Melanocyte of skin (primary cell): ENCODE measurements at places on chromosomes 5 and 9. TPM values are rescaled to one million over a fixed set of nuclear protein-coding genes. Genes with fewer than 3 reads are reported as not detected.

The BTNL3 gene
- not detected in 2 replicates for total RNA-seq

The SLC25A48 gene
- total RNA-seq = 0.67 TPM in 1 of 2 replicates, not detected in the other

The TRPM6 gene
- under 0.01 and 0.73 TPM in 2 replicates for total RNA-seq

The ORM2 gene
- total RNA-seq = not detected in 2 replicates
